Articular chondrocyte of knee joint (primary cell): ENCODE measurements at places on chromosomes 6 and 20. TPM values are rescaled to one million over a fixed set of nuclear protein-coding genes. Genes with fewer than 3 reads are reported as not detected.

Gene HLA-DQB1
- 0.32 TPM in 1 of 2 replicates, not detected in the other for total RNA-seq

Gene E2F1
- total RNA-seq, result 2.0 and 3.4 TPM in 2 replicates

Gene IRF4
- 0.11 and 0.26 TPM in 2 replicates for total RNA-seq

Gene NRSN1
- not detected in 2 replicates for total RNA-seq

Gene CST4
- not detected in 2 replicates for total RNA-seq

Gene CALHM4
- not detected in 2 replicates for total RNA-seq

Gene PRL
- 0.11 TPM in 1 of 2 replicates, not detected in the other for total RNA-seq

Gene RNF144B
- 16.6 and 21.4 TPM in 2 replicates for total RNA-seq

Gene OPRM1
- total RNA-seq, result not detected in 2 replicates

Gene MOXD1
- 19.5 and 39.2 TPM in 2 replicates for total RNA-seq
